ENCODE measurements at places on chromosomes 2 and 18. TPM values are rescaled to one million over a fixed set of nuclear protein-coding genes. Genes with fewer than 3 reads are reported as not detected.

GRCh38 chr2:152367547-152368390 is 32.8 kb downstream of the FMNL2 start:
- DNase-seq, result peak; percentile 85

DNA sequence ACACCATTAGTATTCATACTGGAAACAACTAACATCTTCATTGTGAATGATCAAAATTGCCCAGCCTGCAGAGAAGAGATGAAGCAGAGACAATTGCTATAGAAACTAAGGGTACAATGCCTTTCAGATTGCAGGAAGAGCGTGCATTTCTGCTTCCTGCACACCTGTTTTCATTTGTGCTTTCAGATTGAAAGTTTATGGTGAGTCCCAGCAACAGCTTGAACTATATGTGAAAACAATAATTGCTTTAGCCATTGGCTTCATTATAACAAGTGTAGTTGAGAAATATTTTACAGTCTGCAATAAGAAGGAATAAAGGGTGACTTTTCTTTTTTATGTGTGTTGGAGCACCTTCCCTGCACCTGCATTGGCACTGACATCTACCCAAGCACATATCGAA is 136.3 kb downstream of the CD8B2 start:
- no peak for DNase-seq

TTC31 gene
- 10.7 TPM for total RNA-seq

GPBAR1 gene
- total RNA-seq, result under 0.01 TPM

LIMS3 gene
- not detected for total RNA-seq
